Brain microvascular endothelial cell (primary cell): ENCODE measurements at places on chromosomes 7 and 10.

DNA sequence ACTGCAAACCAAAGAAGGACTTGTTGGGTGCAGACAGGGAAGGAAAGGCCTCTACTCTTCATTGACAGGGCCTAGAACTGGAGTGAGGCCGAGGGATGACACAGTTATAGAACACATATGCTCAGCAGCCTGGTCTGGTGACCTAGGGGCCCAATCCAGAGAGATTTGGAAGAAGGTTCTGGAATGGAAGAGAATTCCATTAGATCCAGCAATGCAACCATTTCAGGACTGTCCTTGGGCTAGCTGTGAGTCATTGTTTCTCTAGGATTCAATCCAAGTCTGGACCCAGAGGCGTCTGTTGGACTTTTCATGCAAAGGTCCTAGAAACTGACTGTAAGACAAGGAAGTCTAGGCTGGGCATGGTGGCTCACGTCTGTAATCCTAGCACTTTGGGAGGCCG is 59.2 kb downstream of the WIPF3 start:
- peak; percentile 88 for DNase-seq

GRCh38 chr10:11504566-11505285 is 106.7 kb downstream of the USP6NL start:
- DNase-seq, result no peak

GRCh38 chr10:69004821-69005220 is 16.2 kb downstream of the KIFBP start:
- peak; percentile 12 for DNase-seq

GRCh38 chr7:106372126-106372525 is 87.3 kb upstream of the NAMPT start:
- DNase-seq, result no peak

- DNase-seq, result peak; percentile 75
Measured at GRCh38 chr7:43501870-43502269, 81.0 kb upstream of the STK17A start.

GRCh38 chr10:123994417-123995081 is 98.8 kb downstream of the CHST15 start:
- DNase-seq, result peak; percentile 88

- no peak for DNase-seq
Measured at GRCh38 chr7:77498659-77499379, 38.3 kb upstream of the PTPN12 start.

DNA sequence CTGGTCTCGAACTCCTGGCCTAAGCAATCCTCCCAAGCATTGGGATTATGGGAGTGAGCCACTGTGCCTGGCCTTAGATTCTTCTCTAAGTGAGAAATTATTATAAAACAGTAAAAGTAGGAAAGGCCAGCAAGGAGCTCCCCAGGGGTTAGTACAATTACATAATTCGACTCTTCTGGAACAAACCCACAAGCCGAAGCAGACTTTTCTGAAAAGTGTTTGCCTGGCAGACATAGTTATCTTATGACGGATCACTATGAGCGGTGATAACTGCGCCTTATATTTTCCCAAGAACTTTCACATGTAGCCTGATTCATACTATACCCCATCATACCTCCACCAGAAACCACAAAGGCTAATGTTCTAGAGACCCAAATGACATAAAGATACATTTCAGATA is 30.2 kb upstream of the SH3PXD2A start:
- peak; percentile 90 for DNase-seq

- DNase-seq, result no peak
Measured at GRCh38 chr10:74922921-74923320, 96.5 kb downstream of the KAT6B start.

- no peak for DNase-seq
Measured at GRCh38 chr7:85573844-85574243, 387.0 kb upstream of the SEMA3D start.

GRCh38 chr7:25710959-25711358 is 441.0 kb upstream of the NFE2L3 start:
- DNase-seq, result no peak

DNA sequence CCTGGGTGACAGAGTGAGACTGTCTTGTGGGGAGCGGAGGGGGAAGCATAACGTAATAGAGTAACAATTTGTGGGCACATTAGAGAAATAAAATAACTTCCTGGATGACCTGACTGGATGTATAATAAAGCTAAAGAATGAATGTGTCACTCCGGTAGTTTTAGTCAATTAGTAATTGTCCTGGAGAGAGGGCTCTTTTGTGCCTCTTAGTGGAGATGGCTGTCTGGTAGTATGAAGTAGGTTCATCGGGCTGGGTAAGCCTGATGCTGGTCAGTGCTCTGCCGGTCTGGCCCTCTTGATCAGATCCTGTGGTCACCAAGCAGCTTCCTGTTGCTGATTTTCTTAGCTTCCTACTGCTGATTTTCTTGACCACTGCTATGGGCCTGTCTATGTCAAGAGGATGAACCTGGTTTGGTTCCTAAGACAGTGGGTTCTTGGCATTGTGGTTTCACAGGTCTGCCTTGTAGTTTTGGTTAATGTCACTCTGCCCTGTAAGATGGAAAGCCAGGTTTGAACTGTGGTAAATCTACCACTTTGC is 34.1 kb downstream of the ZRANB1 start:
- DNase-seq, result no peak

DNA sequence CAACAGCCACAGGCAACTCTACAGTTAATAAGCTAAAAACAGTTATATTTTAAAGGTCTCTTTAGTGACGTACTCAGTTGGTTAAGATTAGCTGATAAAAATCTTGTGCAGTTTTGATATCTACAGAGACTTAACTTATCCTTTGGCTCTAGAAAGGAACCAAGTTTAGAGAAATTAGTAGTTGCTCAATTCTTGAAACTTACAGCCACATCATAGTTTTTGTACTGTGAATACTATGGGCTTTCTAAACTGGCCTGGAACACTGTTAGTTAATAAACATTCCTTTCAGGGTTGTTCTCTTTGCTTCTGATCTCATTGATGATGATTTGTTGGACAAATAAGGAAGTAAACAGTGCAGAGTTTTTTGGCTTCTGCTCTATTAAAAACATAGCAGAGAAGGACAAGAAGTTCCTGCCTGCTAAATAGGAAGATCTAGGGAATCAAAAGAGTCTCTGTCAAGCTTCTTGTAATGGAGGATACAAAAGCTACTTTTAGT is 73.1 kb downstream of the MKLN1 start:
- no peak for DNase-seq

GRCh38 chr7:568031-568951 is 48.6 kb upstream of the PDGFA start:
- DNase-seq, result no peak

DNA sequence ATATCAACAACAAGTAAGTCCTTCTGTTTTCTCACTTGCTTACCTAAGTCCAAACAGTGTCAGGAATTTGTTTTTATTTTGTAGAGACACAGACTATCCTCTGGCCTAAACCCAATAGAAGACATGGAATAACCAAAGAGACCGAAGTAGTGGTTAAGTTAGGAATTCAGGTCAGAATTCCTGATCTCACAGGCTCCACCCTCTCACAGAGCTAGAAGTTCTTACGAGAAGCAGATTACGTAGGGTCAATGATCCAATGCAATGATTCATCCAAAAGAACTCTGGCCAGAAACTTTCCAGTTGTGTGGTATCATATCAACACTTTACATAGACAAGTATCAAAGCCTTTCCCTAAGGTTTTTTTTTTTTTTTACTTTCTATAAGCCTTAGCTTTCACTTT is 73.8 kb downstream of the IQUB start:
- DNase-seq, result peak; percentile 94

- no peak for DNase-seq
Measured at GRCh38 chr10:84548869-84549268, 220.5 kb downstream of the CCSER2 start.

- no peak for DNase-seq
Measured at GRCh38 chr7:14016950-14017349, 27.5 kb upstream of the ETV1 start.

- no peak for DNase-seq
Measured at GRCh38 chr7:137245186-137245585, 98.3 kb downstream of the PTN start.

DNA sequence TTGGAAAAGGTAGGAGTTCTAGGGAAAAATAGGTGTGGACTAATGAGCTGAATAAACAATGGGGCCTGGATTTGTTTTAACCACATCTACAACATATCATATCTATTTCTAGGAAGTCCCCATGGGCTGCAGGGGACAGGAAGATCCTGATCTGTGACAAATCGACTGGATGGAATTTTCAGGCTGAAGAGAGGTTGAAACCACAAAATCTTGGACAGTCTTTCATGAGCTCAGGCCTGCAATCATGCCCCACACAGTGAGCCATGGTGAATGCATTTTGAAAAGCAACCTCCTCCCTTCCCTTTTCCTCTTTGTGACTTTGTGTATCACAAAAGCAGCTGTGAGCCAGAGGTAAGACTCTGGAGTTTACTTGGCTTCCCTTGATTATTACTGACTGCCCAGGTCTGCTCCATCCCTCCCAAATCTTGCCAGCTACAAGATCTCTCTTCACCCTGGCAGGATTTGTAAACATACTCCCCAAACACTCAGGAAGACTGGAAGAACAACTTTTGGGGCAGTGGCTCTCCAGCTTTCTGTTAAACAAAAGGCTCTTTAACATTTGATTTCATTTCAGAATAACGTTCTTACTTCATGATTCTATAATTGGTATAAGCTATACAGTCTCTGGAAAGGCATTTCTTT is 66.4 kb downstream of the ASAH2B start:
- DNase-seq, result no peak

GRCh38 chr7:99010281-99010680 is 131.9 kb downstream of the TRRAP start:
- no peak for DNase-seq

- DNase-seq, result no peak
Measured at GRCh38 chr10:47076949-47077361, 165.7 kb downstream of the PTPN20 start.

DNA sequence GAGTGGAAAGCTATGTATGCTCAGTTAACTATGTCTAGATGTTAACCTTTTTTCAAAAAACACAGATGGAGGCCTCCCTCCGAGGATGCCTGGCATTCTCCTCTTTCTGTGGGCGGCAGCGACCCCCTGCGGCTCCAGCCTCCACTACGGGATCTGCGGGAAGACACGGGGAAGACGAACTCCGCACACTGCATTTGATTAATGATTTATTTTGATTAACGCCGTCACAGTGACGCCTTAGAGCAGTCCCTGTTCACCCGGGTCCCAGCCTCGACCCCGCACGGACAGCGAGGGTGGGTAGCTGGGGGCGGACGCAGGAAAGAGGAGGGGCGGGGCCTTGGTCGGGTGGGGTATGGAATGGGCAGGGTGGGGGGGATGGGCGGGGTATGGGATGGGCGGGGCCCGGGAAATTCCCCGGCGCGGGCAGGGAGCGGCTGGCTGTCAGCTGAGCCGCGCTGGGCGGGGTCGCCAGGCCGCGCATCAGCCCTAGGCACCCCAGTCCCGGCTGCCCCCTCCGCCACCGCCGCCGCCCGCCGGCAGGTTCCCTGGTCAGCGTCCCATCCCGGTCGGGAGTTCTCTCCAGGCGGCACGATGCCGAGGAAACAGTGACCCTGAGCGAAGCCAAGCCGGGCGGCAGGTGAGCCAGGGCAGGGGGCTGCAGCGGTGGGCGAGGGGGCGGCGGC is at the start of gene OPTN:
OPTN (plus strand) TSS at position 498 of the 683 bp plus-strand sequence. CDS start 8,960 bp downstream, outside the sequence.
- DNase-seq, result peak; percentile 83

DNA sequence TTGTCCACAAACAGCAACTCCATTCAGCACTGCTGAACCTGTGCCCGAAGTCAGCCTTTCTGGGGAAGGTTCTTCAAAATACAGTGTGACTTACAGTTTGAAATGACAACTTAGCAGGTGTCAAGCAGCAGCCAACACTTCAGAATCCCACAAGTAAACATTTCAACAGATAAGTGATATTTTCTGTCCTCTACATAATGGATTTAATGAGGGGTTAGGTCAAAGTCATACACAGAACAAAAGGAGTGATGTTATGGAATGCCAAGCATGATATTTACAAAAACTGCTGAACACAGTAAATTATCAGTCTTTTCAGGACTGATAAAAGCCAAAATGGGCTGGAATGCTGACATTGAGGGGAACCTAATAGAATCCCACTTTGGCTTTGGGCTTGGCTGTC is 77.6 kb upstream of the JAZF1 start:
- no peak for DNase-seq

DNA sequence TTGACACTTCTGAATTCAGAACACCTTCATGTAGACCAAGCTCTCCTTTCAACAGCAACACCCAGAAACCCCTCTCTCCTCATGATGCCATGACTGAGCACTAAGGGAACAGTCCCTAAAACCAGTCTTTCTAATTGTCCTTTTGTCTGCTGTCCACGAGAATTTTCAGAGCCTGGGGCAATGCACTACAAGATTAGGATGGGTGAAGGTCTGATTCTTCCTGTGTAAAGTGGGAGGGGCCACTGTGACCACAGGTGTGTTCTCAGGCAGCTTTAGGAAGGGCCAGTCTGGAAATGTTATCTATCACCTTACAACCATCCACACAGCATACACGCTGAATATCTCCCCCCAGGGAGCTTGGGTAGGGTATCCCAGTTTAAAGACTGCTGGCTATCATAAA is 7.9 kb downstream of the PAXIP1 start:
- DNase-seq, result no peak

- no peak for DNase-seq
Measured at GRCh38 chr7:97219237-97219636, 101.7 kb downstream of the SDHAF3 start.

GRCh38 chr7:141685285-141686023 is 16.5 kb downstream of the DENND11 start:
- DNase-seq, result no peak

DNA sequence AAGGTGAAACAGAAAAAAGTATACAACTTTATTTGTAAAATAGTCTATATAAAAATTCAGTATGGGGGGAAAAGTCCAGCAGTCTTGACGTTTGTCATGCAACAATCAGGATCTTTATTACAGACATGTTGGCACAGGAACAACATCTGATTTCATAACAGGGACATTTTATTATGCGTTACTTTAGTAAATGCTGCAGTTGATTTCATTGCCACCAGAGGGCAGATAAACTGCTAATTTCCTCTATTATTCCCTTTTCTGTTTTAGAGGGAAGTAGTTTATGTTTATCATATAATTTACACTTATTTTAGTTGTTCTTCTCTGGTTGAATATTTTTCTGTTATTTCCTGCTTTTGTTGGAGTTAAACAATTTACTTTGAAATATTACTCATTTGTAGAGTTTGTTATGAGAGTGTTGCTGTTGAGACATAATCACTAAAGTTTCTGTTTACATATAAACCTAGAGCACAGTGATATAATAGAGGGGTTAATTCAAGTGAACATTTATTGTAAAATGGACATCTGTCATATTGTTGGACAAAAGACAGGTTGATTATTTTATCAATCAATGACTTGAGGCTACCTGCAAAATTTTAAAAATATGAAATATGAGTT is 3.3 kb downstream of the PLXDC2 start:
- DNase-seq, result peak; percentile 64

- DNase-seq, result no peak
Measured at GRCh38 chr10:132710746-132711612, 75.0 kb downstream of the NKX6-2 start.

GRCh38 chr10:71300555-71301370 is 18.3 kb upstream of the SLC29A3 start:
- no peak for DNase-seq

DNA sequence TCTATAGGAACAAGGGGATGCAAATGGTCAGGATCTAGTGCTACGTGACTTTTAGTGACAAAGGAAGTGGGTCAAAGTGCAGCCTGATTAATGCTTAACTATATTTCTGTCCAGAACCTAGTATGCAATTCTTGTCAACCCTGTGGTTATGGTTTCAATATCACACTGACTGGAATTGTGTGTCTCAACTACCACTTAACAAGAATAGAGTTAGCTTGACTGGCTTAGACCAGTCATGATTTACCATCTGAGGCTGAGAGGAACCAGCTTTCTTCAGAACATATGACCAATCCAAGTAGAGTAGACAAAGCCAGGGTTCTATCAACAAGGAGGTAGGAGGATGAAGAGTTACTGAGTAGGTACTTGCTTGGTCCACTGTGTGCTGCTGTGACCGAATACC is 54.4 kb downstream of the MYPN start:
- DNase-seq, result no peak

GRCh38 chr10:1171182-1171581 is 115.0 kb downstream of the WDR37 start:
- DNase-seq, result no peak
